ENCODE measurements at places on chromosomes 2 and 18.

DNA sequence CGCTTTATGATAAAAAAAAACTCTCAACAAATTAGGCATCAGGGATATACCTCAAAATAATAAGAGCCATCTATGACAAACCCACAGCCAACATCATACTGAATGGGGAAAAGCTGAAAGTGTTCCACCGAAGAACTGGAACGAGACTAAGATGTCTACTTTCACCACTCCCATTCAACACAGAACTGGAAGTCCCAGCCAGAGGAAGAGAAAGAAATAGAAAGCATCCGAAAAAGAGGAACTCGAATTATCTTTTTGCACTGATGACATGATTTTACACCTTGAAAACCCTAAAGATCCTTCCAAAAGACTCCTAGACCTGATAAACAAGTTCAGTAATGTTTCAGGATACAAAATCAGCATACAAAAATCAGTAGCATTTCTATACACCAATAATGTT is 121.6 kb downstream of the ZRANB3 start:
- no peak for DNase-seq

DNA sequence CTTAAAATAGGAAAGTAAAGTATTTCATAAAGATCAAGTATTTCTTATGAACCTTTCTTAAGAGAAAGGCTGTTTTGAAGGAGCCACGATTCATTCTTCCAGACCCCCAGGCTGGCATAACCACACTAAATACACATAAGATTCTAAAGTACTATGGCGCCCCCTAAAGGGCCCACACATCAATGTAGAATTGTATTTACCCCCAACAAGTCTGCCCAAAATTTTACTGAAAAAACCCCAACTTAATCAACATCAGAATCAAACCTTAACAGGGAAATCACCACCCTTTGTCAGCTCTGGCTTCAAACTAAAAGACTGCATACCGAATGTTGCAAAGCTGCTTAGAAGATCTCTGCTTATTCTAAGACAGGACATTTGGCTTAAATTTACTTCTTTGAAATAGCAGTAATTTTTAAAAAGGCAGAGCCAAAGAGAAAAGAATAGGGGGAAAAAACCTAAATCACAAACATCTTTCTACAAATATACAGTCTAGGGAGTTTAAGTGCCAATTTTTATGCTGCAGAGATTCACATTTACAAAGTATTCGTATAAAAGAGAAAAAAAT is 20.4 kb upstream of the BCL2 start:
- no peak for DNase-seq

DNA sequence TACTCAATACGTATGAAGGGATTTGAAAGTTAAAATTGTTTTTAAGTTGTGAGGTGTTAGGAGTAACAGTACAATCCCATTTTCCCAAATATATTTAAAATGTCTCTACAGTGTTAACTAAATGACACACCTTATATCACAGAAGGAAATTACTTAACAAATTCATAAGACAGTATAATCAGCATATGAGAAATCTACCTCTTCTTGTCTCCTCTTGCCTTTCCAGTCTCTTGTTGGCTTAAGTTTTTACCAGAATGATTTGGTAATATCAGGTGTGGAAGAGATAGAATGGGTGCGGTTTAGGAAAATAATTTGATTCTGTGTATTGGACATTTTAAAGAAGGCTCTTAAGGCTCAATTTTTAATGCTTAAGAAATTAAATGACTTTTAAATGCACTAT is 9.5 kb upstream of the INPP1 start:
- DNase-seq, result no peak

DNA sequence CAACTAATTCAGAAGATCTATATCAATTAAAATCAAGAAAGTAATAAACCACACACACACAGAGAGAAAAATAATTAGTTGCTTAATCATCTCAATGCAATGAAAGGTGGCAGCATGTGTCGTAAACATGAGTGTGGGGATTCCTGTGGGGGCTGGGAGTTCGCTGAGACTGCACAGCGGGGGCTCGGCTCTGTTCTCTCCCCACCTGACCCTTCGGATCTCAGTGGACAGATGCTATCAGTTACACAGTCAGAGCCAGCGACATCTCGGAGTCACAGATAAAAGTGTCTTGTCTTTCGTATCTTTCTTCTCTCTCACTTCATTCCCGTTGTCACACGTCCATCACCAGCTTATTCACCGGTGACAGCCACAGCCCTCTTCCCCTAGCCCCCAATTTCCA is 37.1 kb downstream of the COLEC12 start:
- no peak for DNase-seq

GRCh38 chr2:81974216-81974615 is 1669.7 kb upstream of the LRRTM1 start:
- no peak for DNase-seq

DNA sequence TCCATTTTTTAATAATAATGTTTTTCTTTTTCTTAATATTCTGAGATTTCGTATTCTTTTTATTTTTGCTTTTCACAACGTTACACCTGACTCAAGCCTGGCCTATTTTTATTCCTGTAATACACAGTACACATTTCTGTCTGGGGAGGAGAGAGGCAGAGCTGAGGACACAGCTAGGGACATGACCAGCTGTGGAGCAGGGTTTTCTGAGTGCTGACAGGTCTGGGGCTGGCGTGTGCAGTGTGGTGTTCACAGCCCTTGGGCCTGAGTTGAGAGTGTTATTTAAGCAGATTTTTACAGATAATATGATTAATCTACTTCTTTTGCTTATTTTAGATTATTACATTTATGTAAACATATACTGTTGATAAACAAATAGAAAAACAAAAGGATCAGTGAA is 55.9 kb downstream of the ZAP70 start:
- DNase-seq, result no peak

- no peak for DNase-seq
Observed at GRCh38 chr18:69936191-69936558, 11.5 kb downstream of the CD226 start.

- no peak for DNase-seq
Observed at GRCh38 chr2:138223319-138223718, 259.0 kb downstream of the HNMT start.
